ENCODE measurements at places on chromosomes 6 and 20. TPM values are rescaled to one million over a fixed set of nuclear protein-coding genes. Genes with fewer than 3 reads are reported as not detected.

DNA sequence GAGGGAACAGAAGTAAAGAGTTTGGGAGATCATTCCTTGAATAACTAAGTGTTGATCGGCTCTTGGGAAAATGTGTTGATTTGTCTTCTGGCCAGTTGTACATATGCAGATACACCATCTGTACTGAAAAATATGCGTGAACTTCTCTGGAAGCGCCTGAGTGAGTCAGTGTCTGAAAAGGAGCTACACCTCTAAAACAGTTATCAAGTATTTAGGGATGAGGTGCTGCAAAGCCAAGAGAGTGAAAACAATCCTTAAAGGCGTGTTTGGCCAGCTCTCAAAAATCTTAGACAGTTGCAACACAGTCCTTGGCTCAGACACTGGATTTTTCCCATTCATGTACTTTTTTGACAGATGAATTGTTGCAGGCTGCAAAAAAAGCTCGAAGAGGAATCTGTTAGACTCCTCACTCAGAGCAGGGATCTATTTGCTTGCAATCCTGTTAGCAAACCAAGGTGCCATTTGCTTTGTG, 61.3 kb downstream of the BMP6 start:
- DNase-seq: no peak

DNA sequence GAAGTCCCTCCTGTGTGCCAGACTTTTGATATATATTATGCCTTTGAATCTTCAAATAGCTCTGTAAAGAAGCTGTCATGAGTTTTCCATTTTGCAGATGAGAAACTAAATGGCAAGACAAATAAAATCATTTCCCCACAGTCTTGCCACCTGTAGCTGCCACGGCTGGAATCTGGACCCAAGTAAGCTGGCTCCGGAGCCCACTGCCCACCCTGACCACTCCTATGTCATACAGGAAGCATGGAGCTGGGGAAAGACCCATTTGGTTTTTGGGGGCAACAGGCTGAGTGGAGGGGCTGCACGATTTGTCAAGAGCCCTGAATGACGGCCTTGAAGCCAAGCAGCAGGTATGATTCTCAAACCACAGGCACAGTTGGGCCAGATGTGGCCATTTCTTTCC, 10.0 kb upstream of the SIRPA start:
- no peak for DNase-seq

The EPHA7 gene
- 0.24 TPM for total RNA-seq

- DNase-seq: no peak
Measured at GRCh38 chr20:41361757-41362747, 4.6 kb downstream of the EMILIN3 start.

DNA sequence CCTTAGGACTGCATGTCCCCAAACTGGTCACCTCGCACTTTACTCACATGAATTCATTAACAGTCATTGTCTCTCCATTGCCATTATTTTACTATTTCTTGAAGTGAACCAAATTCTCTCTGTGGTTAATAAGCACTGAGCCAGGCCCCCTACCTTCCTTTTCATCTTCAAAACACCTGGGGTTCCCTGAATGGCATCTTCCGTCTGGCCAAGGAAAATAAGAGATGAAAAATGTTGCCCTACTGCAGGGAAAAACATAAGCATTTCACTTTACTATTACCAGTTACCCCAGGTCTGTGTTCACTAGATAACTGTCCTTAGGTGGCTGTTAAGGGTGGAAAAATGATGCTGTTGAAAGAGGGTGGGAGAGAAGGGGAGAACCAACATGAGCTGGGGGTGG, 10.0 kb upstream of the NKX2-2 start:
- no peak for DNase-seq

All from posterior vena cava (tissue), 2 donors.